SK-N-SH (cell line): ENCODE measurements at places on chromosomes 12 and 14.

GRCh38 chr14:92099802-92100201 is 6.6 kb downstream of the ATXN3 start:
- no peak for DNase-seq

GRCh38 chr12:12542964-12543363 is 19.7 kb downstream of the DUSP16 start:
- DNase-seq: no peak

- DNase-seq: no peak
Measured at GRCh38 chr14:34211732-34212131, 250.3 kb downstream of the SPTSSA start.

- no peak for DNase-seq
Measured at GRCh38 chr12:2432856-2433255, 361.9 kb upstream of the FKBP4 start.

GRCh38 chr12:110355073-110355472 is 48.4 kb downstream of the ANAPC7 start:
- DNase-seq: peak; percentile 48
